Naive B cell (primary cell): ENCODE measurements at places on chromosomes 1 and 21.

DNA sequence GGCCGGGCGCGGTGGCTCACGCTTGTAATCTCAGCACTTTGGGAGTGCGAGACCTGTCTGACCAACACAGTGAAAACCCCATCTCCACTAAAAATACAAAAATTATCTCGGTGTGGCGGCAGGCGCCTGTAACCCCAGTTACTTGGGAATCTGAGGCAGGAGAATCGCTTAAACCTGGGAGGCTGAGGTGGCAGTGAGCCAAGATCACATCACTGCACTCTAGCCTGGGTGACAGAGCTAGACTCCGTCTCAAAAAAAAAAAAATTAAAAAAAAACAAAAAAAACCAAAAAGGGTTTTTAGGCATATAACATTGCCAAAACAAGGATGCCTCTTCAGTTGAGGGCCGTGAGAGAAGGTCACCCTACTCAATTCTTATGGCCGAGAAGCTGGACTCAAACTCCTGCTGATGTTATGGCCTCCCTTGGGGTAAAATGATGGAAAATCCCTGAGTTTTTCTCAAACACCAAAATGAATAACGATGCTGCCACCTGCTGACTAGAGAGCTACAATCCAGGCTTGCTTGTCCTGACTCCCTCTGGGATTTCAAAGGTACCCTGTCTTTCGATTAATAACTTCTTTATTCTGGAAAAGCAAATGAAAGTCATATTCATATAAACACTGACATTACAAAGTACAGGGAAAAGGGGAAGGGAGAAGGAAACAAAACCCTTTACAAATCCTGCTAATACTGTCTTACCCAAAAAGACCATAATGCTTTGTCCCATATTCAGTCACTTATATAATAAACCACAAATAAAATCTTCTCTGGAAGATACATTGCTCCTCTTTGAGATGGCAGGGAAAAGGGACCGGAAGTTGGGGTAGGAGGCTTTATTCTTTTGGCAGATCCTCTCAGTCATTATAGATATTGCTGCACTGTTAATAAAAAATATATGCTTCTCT, 10.7 kb downstream of the RAB42 start:
- no peak for DNase-seq

- DNase-seq: no peak
Measured at GRCh38 chr1:18805150-18805879, 54.1 kb downstream of the TAS1R2 start.

DNA sequence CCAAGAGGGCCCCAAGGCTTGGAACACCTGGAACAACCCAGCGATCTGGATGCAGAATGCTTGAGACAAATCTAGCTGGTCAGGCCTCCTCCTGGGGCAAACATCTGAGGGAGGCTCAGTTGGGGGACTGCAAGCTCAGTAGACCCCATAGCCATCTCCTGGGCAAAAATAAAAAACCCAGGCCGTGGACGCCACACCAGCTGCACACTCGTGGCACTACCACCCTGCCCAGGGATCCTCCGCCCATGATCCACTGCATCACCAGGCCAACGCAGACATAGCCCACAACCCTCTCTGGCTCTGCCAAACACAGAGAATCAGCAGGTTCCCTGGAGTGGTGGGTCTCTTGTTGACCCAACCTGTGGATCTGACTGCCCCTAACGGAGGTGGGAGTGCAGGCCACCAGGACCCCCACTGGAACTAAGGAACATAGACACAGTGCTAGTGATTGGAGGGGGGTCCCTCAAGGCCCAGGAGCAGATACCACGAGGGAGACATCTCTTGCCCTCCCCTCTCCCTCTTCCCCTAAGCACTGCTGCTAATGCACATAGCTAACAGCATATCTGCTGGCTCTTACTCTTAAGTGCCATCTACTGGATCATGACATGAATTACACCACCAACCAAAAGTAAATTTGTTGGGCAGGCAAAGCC, 147.2 kb downstream of the CHD1L start:
- DNase-seq: peak; percentile 7

GRCh38 chr1:220356981-220357850, 85.0 kb upstream of the RAB3GAP2 start:
- no peak for DNase-seq

GRCh38 chr1:233005703-233006102, 55.3 kb downstream of the NTPCR start:
- no peak for DNase-seq

- no peak for DNase-seq
Measured at GRCh38 chr1:193569096-193569982, 382.9 kb upstream of the B3GALT2 start.
